Stimulated activated CD4-positive, alpha-beta T cell treated with anti-CD3 and anti-CD28 coated beads, Interleukin-12 subunit alpha, Interleukin-12 subunit beta, amount 100 ng/mL, for 48 hours (primary cell): ENCODE measurements at places on chromosomes 2 and 18.

DNA sequence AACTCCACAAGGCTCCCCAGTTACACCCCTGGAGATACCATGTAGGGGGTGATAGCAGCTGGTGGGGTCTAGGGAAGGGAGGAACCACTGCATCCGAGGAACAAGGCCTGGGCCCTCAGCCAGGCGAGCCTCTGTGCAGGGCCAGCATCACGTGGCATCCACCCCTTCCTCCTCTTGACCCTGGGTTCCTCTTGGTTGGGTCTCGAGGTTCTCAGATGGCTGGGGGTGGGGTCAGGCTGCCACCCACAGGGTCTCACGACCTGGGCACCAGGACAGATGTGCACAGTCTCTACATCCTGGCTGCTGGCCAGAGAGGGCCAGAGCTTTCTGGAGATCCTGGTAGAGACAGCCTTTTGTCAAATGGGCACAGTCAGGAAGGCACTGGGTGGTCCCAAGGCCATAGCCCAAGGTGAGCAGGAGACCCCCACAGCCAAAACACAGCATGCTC, 10.4 kb downstream of the HS6ST1 start:
- DNase-seq, result no peak

DNA sequence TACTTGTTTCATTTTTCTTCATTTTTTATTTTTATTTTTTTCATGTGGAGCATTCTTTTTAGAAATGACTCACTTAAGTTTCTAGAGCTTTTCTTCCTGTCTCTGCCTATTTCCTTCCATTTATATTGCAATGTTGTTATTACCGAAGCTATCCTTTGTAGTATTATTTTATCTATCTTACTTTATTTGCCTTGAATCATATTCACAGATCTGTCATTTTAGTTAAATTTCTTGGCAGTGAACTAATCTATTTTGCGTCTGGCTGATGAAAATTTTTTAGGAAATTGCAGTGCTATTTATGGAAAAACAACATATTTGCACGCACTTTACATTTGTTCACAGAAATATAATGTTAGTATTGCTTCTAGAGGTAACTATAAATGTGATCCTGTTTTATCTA, 956.9 kb upstream of the SLC39A10 start:
- DNase-seq, result no peak

- no peak for DNase-seq
Measured at GRCh38 chr2:80361904-80362303, 57.4 kb upstream of the LRRTM1 start.

- DNase-seq, result no peak
Measured at GRCh38 chr2:176821350-176821749, 391.2 kb upstream of the HNRNPA3 start.

- DNase-seq, result no peak
Measured at GRCh38 chr2:41990688-41991087, 57.1 kb upstream of the PKDCC start.

DNA sequence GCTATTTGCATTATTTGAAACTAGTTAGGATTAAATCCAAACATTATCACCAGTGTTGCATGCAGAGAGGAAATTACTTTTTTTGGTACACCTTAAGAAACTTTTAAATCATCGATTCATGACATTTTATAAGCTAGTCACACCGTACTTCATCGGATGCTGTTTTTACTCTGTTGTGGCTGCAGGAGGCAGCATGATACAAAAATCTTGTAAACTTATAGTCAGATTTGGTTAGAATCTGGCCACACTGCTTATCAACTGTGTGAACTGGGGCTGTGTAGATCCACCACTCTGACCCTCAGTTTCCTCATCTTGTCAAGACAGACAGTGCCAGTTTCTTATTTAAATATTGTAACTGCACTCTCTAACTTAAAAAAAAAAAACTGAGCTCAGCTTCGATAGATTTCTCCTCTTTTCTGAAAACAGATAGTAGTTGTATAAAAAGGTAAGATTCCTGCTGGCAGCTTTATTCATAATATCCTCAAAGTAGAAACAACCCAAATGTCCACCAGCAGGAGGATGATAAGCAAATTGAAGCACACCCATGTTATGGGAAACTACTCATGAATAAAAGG, 77.8 kb downstream of the RAPGEF4 start:
- no peak for DNase-seq

DNA sequence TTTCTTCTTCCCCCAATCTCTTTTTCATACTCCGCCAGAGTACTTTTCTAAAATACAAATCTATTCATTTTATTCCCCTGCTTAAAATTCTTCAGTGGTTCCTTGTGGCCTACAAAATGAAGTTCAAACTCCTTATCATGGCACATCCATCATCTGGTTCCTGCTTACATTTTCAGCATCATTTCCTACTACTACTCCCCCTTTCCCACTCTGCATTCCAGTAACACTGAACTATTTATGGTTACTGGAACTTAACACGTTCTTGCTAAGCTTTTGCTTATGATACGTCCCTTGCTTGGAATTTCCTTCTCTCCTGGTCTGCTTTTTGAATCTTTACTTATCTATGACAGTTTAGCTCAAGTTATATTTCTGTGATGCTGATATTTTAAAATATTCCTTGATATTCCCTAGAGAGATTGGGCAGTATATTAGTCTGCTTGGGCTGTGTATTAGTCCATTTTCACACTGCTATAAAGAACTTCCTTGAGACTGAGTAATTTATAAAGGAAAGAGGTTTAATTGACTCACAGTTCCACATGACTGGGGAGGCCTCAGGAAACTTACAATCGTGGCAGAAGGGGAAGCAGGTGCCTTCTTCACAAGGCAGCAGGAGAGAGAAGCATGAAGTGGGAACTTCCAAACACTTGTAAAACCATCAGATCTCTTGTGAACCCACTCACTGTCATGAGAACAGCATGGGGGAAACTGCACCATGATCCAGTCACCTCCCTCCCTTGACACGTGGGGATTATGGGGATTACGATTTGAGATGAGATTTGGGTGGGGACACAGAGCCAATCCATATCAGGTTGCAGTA, 53.2 kb downstream of the BMPR2 start:
- no peak for DNase-seq

GRCh38 chr2:44055229-44055628, 59.4 kb upstream of the LRPPRC start:
- no peak for DNase-seq

DNA sequence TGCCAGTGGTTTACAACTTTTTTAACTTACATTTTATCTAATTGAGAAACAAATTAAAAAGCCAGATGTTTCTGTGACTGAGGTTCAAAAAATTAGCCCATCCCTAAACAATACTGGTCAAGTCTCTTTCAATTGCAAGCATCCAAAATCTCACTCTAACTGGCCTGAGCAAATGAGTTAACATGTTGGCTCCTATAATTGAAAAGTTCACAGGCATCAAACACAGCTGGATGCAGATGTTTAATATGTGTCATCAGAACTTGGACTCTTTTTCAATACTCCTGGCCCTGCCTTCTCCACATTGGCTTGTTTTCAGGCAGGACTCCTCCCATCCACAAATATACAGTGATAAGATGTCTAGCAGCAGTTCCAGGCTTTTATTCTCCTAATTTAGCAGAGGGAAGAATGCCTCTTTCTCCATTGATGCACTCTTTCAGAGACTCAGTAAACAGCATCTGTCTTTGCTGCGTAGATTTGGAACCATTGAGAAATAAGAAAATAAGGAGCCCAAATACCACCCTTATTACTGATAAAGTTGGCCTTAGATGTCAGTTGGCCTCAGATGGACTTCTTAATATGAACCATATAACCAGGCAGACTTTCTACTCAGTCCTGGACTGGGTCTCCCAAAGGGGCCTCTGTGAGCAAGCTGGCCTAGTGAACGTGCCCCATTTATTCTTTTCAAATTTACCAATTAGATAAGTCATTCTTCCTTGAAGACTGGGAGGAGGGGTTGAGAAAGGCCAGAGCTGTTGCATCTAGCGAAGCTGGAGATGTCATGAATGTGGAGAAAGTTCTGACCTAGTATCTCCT, 30.4 kb upstream of the FN1 start:
- DNase-seq, result no peak
